ENCODE measurements at places on chromosomes 16 and 17.
A peak's percentile ranks its signal among the peaks of the same experiment; 100 is the strongest.

DNA sequence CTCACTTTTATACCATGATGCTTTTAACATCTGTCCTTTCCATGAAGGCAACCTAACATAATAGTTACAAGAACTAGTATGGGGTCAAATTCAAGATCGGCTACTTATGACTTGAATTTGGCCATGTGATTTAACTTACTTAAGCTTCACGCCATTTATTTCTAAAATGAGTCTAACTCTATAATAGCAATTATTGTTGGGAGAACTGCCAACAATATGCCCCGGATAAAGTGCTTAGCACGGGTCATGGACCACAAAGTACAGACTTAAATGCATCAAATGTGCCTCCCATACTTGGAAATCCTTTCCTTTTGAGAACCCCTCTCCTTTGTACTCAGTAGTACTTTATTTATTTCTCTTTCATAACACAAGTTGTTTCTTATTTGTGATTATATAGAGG, 1603.6 kb upstream of the GOT2 start:
- DNase-seq, result no peak

- no peak for DNase-seq
These were observed 159.4 kb upstream of the HSBP1 start for GRCh38 chr16:83648347-83648746.

GRCh38 chr16:20847550-20847949, 41.2 kb downstream of the REXO5 start:
- no peak for DNase-seq

- no peak for DNase-seq
These were observed 1.8 kb downstream of the PIK3R5 start for GRCh38 chr17:8963647-8964258.

GRCh38 chr17:45018848-45019711, 32.4 kb downstream of the DCAKD start:
- DNase-seq, result no peak

GRCh38 chr16:78709137-78709884, 609.9 kb downstream of the WWOX start:
- DNase-seq, result no peak

DNA sequence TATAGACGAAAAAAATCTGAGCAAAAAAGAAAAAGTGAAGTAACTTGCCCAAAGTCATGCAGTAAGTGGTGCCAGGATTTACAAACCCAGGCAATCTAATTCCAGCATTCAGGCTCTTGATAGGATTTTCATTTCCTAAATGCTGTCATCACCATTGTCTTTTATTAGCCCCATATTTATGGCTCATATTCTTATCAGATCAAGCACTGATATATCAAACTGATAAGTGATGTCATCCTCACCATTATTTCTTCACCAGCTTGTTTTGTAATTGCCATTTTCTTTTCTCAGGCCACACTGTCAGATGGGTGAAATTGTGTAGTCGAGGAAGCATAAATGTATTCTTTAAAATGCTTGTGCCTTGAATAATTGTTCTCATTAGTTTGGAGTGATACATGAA, 1.3 kb downstream of the RAD51C start:
- DNase-seq, result no peak

DNA sequence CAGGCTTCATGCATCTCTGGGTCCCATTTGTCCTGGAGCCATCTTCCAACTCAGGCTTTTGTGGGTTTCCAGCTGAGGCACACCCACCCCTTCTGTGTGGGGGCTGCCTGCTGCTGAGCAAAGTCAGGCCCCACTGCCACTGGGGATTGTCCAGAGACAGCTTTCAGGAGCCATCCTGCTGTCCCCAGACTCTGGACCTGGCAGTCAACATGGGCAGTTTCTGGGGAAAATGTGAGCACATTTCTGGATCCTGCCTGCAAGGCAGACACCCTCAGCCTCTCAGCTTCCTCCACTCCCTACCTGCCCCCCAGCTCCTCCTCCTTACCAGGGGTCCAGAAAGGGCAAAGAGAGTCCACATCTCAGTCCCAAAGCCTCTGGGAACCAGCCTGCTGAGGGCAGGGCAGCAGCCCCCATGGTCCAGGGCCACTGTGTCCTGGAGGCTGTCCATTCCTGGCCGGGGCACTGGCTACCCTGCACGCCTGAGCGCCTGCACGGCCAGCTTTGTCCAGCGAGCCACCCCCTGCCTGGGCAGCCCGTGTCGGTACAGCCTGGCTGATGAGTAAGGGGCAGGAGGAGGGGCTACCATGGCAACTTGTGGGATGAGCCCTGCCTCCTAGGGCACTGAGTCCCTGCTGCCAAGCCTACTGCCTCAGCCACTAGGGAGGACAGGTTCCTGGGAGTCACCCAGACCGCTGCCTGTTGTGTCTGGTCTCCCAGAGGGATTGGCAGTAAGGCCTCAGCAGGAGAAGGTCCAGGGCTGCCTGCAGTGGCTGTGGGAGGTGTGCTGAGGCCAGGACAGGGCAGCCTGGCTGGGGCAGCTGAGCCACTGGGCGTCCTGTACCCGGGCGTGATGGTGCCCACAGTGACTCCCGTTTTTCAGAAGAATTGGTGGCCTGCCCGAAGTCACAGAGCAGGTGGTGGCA, at the start of gene SLC47A2:
SLC47A2 (minus strand) TSS at position 477 of the 923 bp plus-strand sequence; CDS start at position 448, 29 bp downstream.
- no peak for DNase-seq

- no peak for DNase-seq
These were observed 9.0 kb upstream of the MAPK3 start for GRCh38 chr16:30131869-30132475.

GRCh38 chr16:56610017-56610608, 1.7 kb downstream of the MT2A start:
- peak; percentile 75 for DNase-seq

- DNase-seq, result no peak
These were observed at the start of gene LAT for GRCh38 chr16:28984619-28985135. Gene LAT, plus strand, starts transcription at chr16:28985052. Its CDS starts 366 bp downstream, at chr16:28985418.

- no peak for DNase-seq
These were observed 17.2 kb downstream of the NUBP1 start for GRCh38 chr16:10760858-10761257.

- no peak for DNase-seq
These were observed 20.6 kb downstream of the MAP3K14 start for GRCh38 chr17:45296003-45296832.

GRCh38 chr16:50985733-50986132, 165.3 kb downstream of the SALL1 start:
- no peak for DNase-seq

DNA sequence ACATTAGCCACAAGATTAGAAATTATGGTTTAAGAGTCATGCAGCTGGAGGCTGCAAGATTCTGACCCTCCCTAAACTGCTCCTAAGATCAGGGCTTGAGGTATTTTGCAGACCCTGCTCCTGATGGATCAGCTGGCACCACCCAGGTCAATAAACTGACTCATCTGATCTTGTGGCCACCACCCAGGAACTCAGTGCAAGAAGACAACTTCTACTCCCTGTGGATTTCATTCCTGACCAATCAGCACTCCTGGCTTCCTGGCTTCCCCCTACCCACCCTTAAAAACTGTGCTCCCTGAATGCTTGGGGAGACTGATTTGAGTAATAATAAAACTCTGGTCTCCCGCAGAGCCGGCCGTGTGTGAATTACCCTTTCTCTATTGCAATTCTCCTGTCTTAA, 25.0 kb upstream of the MILR1 start:
- DNase-seq, result no peak

DNA sequence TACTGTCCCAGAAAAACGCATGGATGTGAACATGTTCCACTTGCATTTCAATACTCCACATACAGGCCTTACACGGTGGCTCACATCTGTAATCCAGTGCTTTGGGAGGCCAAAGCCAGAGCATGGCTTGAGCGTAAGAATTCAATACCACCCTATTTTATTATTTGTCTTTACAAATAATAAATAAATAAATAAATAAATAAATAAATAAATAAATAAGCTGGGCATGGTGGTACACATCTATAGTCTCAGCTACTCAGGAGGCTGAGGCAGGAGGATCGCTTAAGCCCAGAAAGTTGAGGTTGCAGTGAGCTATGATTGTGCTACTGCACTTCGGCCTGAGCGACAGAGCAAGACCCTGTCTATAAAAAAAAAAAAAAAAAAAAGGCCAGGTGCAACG, 53.9 kb downstream of the PLXDC1 start:
- DNase-seq, result no peak

DNA sequence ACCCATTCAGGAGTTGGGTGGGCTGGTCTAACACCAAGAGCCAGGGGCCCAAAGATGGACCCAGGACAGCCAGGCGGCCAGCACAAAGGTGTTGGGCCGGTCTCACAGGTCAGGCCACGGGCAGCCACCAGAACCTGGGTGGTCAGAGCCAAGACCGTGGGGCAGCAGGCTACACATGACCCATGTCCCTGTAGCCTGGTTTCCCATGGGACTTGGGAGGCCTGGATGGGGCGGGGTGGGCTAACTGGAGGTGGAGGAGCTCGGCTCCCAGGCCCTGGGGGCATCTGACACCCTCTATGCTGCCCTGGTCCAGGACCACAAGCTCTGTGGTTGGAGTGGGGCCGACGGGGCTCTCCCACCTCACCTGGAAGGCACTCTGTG, 17.2 kb downstream of the CTU2 start:
- no peak for DNase-seq

DNA sequence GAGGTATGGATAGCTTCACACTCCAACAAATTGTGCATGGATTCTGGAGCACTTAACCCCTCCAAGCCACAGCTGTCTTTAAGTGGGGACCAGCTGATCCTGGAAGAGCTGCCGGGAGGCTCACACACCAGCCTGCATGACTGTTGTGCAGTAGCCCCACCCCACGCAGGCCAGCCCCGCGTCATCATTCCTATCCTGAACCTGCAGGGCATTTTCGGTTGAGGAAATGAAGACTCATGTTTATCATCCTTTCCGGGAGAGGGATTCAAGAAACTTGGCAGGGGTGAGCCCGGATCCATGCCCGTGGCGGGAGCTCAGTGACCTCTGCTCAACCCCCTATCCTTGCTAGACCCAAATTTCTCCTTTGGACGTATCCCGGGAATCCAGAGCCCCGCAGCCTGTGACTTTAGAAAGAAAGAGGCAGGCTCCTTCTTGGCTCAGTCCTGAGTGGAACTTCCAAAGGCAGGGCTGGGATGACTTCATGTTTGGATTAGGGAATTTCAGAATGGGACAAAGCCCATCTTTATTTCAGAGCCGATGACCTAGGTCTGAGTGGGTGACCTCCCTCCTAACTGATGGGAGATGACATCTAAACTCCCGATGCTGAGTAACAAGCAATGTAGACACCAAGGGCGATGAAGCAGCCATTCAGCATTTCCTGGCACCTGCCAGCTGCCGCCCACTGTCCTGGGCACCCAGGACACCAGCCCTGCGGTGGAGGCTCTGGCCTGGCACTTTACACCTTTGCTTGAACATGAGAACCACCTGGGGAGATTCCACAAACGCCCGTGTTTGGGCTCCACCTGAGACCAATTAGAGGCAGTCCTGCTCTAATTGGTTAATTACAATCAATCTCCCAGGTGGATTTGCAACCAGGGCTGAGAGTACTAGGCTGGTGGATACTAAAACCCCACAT, 43.3 kb upstream of the CMIP start:
- DNase-seq, result peak; percentile 80

GRCh38 chr17:18093616-18094408, 6.1 kb downstream of the DRG2 start:
- peak; percentile 68 for DNase-seq

- no peak for DNase-seq
These were observed 630 bp downstream of the MILR1 start for GRCh38 chr17:64449545-64449944.

DNA sequence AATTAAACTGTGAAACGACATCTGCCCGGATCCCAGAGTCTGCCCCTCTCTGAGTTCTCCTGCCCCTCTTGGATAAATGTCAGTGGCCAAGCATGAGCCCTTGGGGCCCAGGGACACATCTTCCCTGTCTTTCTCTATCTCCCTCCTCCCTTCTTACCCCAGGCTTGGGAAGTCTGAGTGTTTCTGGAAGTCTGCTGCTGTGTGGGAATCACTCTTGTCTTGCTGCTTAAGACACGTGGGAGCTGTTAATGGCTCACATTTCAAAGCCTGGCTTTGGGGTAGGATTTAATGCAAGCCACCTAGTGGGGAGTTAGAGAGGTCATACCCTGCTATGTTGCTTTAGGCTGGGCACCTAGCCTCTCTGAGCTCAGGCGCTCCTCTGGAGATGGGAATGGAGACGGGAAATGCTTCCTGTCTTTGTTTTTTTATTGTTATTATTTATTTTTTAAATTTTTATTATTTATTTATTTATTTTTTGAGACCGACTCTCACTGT, 218.5 kb upstream of the CIBAR2 start:
- peak; percentile 92 for DNase-seq

GRCh38 chr17:81479175-81480071, 33.2 kb downstream of the ACTG1 start:
- no peak for DNase-seq

DNA sequence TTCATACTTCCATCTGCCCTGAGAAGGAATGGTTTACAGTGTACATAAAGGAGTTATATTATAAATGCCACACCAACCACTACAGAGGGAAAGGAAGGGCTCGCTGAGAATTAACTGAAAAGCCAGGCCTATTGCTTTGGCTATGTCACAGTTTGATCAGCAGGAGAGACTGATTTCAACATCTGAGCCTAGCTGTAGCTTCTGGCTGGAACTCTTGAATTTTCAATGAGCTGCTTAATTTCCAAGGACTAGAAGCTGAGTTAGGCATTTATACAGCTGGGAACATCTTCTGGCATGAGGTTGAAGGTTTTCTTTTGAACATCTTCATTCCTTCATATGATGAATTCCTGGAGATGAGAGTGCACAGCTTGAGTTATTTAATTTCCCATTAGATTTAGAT, 47.6 kb upstream of the GNAO1 start:
- no peak for DNase-seq

DNA sequence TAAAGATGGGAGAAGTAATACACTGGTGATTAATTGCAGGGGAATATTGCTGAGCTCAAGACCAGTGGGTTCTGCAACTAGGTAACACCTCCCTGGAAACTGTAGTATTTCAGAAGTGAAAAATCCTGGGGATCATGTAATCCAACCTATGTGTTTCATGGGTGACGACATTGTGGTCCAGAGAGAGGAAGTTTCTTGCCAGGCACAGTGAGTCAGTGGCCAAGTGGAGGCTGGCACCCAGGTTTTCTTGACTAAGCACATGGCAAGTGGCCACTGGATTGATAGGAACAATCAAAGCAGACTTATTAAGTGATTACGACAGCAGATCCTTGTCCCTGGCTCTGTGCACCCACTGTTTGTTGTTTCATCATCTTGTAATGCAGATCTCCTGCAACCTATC, 14.6 kb upstream of the CIITA start:
- DNase-seq, result peak; percentile 92

- DNase-seq, result no peak
These were observed 28.9 kb downstream of the TANC2 start for GRCh38 chr17:62994931-62995330.

GRCh38 chr17:49942947-49943346, 26.0 kb upstream of the DLX4 start:
- no peak for DNase-seq

GRCh38 chr16:89613231-89613953, at the start of gene DPEP1:
Gene DPEP1, plus strand, starts transcription at chr16:89613642. Its CDS starts 16,769 bp downstream, at chr16:89630411.
- no peak for DNase-seq

DNA sequence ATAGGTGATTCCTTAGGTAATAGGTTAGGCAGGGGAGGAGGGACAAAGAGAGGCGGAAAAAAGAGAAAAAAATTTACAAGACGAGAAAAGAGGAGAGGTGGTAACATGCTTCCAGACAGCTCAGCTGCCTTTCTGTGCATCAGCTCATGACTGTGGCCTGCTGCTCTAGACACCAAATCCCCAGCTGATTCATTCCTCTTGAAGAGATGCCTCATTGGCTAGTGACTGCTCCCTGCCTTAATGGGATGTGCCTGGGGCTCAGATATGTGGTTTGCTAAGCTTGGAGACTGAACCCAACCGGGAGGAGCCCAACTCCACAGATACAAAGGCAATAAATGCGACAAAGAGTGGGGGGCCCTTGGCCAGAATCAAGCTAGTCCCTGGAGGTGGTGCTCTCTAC, 105.9 kb upstream of the FAM20A start:
- peak; percentile 43 for DNase-seq
